ENCODE measurements at places on chromosomes 3 and 15. TPM values are rescaled to one million over a fixed set of nuclear protein-coding genes. Genes with fewer than 3 reads are reported as not detected.

GRCh38 chr3:191919491-191920026, 458.6 kb downstream of the PYDC2 start:
- no peak for DNase-seq

- no peak for DNase-seq
These were observed 31.6 kb downstream of the SCAP start for GRCh38 chr3:47444103-47444502.

DNA sequence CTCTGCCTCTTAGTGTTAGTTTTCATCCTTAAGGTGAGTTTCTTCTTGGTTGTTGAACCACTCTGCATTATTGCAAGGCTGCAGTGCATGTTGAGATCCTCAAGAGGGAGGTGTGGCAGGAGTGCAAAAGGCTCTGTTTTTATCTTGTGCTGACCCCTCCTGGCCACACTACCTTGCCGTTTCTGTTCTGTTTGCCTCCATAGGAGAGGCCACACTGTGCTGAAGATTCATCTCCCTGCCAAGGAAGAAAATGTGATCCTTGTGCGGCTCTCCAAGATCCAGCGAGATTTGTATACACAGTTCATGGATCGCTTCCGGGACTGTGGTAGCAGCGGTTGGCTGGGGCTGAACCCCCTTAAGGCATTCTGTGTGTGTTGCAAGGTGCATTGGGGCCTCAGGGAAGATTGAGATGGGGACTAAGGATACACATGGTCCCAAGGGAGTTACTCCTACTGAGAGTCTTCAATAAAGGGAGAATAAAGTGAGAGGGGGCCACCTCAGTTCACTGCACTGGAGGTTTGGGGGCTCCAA, 33.0 kb upstream of the TEX264 start:
- peak; percentile 74 for DNase-seq

IL5RA gene
- not detected for polyA plus RNA-seq

ST6GAL1 gene
- 1.00 TPM for polyA plus RNA-seq

DNA sequence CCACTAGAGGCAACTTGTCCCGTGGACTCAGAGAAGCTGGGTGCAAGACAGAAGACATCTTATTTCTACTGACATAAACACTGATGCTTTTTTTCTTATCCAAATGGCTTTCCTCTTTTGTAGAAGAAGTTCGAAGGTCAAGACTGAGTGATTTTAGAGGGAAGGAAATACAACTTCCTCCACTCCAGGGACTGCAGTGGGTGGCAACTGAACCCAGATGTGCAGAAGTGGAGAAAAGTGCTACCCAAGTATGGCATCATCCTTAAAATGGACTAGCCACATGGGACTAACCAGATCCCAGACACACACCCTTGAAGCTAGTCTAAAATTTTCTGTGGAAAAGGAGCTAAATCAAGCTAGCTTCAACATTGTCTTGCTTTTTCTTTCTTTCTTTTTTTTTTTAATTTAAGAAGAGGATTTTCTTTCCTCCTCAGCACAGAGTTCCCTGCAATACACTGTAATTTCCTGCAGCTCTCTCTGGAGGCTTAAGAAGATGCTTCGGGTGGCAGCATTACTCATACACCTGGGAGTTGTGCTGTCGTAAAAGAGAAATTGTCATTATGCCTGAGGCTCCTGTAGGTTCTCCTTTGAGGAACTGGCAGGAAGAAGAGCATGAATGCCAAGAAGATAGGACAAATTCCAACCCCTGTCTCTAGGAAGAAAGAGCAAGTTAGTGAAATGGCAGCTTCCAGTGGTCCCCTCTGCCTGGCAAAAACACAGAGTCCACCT, 3.8 kb upstream of the FRMD4B start:
- DNase-seq = no peak

CCRL2 gene
- 3.7 TPM for polyA plus RNA-seq

AHSG gene
- polyA plus RNA-seq = not detected

ATP10A gene
- polyA plus RNA-seq = 9.0 TPM

GRCh38 chr3:123952844-123953520, 8.0 kb downstream of the CCDC14 start:
- DNase-seq = no peak

DNA sequence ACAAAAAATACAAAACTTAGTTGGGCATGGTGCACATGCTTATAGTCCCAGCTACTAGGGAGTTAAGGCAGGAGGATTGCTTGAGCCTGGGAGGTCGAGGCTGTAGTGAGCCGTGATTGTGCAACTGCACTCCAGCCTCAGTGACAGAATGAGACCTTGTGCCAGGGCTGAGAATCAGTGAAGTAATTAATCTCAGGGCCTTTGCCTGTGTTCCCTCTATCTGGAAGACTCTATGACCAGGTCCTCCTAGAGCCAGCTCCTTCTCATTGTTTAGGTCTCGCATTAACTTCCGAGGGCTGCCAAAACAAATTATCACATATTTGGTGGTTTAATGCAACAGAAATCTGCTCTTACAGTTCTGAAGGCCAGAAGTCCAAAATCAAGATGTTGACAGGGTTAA, 41.4 kb upstream of the FLNB start:
- DNase-seq = peak; percentile 58

GRCh38 chr3:2303566-2303965, 204.9 kb downstream of the CNTN4 start:
- DNase-seq = no peak

- peak; percentile 21 for DNase-seq
These were observed 67.0 kb upstream of the ABHD2 start for GRCh38 chr15:89021224-89021623.

GRCh38 chr15:81316267-81316666, 7.7 kb downstream of the STARD5 start:
- no peak for DNase-seq

- DNase-seq = no peak
These were observed 84.5 kb upstream of the STT3B start for GRCh38 chr3:31448035-31448881.

RPL32 gene
- polyA plus RNA-seq = 2,018 TPM

DNA sequence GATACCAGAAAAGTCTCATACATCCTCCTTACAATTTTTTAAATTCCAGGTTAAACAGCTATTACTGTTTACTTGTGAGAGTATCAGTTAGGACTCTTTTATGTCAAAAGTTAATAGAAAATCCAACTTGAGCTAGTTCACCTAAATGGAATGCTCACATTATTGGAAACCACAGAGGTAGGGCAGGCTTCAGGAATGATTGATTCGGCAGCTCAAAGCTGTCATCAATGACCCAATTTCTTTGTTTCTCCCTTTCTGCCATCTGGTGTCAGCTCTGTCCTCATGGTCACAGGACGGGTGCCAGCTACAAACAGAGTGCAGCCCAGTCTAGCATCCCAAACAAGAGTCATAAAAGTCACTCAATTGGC, 32.2 kb downstream of the CFAP20DC start:
- DNase-seq = no peak

DNAH12 gene
- polyA plus RNA-seq = 0.06 TPM

ITPR1 gene
- 19.2 TPM for polyA plus RNA-seq

GRCh38 chr3:66629150-66629981, 128.5 kb upstream of the LRIG1 start:
- DNase-seq = no peak

CHP1 gene
- 118 TPM for polyA plus RNA-seq

EPHB3 gene
- polyA plus RNA-seq = 1.6 TPM

GRCh38 chr15:70530503-70530902, 232.9 kb downstream of the UACA start:
- no peak for DNase-seq

DNA sequence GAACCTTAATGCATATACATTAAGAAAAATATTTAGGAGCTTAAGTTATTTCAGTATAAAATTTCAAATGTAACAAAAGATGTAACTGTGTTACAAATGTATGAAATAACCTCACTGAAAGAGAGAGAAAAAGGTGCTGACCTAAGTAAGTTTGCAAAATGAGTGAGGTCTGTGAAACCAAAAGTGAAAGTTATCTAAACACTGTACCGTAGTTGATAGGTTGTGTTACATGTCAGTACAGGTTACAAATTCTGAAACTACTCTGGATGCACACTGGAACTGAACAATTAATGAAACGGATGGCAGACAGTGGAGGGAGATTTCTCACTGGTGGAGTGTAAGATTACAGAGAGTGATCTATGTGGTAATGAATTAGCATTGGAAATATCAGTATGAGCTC, 420.7 kb downstream of the ZNF385D start:
- peak; percentile 10 for DNase-seq

TF gene
- polyA plus RNA-seq = 0.05 TPM

DNA sequence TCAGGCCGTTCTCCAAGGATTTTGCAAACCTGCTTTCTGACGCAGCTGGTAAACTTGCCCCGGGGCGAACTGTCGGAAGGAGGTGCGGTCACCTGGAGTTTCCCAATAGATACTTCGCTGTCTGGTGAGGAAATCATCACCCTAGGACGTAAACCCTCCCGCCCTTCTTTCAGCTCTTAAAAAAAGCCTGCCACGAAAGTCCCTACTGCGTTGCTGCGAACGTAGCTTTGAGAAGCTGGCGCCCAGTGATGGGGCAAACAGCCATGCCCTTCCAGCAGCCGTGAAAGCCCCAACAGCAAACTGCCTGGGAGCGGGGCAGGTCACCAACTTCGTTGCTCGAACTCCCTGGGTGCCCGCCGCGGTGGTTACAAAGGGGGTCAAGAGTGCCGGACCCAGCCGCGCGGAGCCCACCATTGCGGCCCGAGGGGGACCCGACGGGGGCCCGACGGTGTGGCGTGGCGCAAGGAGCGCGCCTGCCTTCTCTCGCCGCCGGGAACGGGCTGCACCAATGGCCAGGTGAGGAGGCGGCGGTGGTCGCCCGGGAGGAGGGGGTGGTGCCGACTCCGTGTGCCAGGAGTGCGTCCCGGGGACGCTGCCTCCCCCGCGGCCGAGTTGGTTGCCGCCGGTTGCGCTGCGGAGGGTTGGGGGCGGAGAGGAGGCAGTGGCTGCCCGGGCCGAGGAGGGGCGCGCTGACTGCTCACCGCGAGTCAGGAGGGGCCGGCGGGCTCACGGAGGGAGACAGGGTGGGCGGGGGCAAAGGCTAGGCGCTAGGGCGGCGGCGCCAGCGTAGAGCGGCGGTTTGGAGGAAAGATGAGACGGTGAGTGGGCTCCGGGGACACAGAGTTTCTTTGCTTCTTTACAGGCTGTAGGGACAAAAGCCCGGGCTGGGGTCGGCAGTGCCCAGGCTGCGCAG, at the start of gene PHLDB2:
Gene PHLDB2 (plus strand): TSS at position 205 of the 913 bp plus-strand sequence. CDS start 24,813 bp downstream, outside the sequence.
- DNase-seq = peak; percentile 71

ZDHHC19 gene
- polyA plus RNA-seq = not detected

- peak; percentile 65 for DNase-seq
These were observed 16.8 kb downstream of the EMC4 start for GRCh38 chr15:34241376-34242330.

LRTM1 gene
- 0.43 TPM for polyA plus RNA-seq

PRICKLE2 gene
- 7.2 TPM for polyA plus RNA-seq

GRCh38 chr3:156511987-156512677, 42.8 kb downstream of the SSR3 start:
- no peak for DNase-seq

DNA sequence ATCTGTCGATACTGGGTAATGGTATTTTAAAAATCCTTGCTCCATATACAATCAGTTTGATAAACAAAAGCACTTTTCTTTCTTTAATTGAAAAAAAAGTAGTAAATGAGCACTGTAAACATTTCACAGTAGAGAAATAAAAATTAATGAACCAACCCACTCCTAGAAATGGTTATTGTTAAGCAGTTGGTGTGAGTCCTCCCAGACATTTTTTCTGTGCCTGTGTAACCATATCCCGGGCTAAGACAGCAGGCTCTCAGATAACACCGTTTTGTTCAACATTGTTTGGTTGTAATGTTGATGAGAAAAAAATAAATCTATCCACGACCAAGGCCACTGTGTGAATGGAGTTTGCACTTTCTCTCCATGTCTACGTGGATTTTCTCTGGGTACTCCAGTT, 42.6 kb downstream of the PXK start:
- DNase-seq = no peak

PRTG gene
- 0.90 TPM for polyA plus RNA-seq
